Muscle of back (tissue), 13 donors: ENCODE measurements at places on chromosomes 11 and 22.

DNA sequence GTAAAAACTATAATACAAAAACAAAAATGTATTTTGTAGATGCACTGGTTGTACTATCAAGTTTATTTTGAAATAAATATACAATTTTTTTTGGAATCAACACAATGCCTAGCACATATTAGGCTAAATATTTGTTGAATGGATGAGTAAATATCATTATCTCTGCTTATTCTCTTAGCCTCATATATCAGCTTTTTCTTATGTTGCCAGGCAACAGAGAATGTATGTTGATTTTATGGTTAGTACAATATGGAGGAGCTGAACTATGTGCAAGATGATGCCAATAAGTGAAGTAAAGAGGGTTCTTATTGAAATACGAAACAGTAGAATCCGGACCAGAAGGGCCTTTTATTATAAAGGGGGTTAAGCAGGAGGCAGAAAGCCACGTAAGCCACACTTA is 94.9 kb downstream of the FAR1 start:
- DNase-seq = no peak

DNA sequence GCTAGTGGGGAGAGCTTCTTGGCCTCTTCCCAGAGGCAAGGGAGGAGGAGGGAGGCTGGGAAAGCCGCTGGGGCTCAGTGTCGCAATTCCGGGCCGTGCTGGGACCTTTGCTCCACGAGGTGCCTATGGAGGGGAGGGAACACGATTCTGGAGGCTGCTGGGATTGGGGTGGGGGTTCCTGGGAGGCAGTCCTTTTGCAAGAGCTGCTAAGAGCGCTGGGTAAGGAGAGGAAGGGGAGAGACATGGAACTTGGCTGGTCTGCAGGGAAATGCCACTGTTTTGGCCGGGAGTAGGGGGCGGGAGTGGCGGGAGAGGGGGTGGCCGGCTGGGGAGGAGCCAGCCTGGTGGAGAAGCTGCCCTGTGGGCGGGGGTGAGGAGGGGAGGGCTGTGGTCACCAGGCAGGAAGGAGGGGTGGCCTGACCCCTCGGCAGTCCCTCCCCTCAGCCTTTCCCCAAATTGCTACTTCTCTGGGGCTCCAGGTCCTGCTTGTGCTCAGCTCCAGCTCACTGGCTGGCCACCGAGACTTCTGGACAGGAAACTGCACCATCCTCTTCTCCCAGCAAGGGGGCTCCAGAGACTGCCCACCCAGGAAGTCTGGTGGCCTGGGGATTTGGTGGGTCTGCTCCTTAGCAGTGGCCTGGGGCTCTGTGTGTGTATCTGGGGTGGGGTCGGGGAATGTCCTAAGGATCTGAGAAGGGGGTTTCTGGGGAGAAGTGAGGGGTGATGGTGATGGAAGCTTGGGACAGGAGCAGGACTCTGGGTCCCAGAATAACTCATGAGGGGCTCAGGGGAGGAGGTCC is at the start of gene NR1H3:
NR1H3 (plus strand) TSS at position 480 of the 800 bp plus-strand sequence. CDS start 1,221 bp downstream, outside the sequence.
- DNase-seq = peak; percentile 82

DNA sequence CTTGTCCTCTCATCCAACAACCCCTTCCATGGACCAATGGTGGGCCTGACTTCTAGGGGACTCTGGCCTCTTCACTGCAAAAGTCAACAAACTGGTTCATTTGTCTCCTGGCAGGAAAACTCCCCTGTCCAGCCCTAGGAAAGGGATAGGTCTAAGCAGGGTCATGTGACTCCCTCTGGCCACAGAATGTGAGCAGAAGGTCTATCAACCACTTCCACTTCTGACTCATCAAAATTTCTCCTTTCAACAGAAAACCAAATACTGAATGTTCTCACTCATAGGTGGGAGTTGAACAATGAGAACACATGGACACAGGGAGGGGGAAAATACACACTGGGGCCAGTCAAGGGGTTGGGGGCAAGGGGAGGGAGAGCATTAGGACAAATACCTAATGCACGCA is 1.3 kb upstream of the ISX start:
- no peak for DNase-seq

DNA sequence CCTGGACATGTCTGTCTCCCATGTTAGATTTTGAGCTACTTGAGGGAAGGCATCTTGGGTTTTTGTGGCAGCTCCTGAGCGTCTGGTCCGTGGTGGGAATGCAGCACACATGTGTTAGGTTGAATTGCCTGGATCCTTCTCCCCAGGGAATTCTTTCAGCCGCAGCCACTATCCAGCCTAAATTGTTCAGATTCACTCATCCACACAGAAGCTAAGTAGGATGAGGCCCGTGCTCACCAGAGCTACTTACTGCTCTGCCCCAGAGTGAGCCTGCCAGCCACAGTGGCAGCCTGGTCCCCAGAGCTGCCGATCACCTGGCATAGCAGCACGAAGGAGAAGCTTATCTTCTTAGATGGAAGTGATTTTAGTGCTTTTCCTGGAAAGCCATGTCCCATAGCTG is 34.4 kb upstream of the SORL1-AS1 start:
- DNase-seq = no peak

DNA sequence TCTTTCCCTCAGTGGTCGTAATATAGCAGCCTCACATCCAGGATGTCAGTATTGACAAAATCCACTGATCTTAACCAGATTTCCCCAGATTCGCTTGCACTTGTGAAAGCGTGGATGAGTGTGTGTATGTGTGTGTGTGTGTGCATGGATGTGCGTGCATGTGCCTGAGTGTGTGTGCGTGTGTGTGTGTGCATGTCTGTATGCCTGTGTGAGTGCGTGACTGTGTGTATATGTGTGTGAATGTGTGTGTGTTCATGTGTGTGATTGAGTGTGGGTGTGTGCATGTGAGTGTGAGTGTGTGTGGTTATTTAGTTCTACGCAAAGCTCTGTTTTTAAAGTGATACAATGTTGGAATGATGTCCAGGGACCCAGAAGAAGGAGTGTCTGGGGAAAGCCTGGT is 723.2 kb downstream of the BRD1 start:
- no peak for DNase-seq

GRCh38 chr22:30874431-30875370 is 93.9 kb downstream of the MORC2 start:
- DNase-seq = no peak

DNA sequence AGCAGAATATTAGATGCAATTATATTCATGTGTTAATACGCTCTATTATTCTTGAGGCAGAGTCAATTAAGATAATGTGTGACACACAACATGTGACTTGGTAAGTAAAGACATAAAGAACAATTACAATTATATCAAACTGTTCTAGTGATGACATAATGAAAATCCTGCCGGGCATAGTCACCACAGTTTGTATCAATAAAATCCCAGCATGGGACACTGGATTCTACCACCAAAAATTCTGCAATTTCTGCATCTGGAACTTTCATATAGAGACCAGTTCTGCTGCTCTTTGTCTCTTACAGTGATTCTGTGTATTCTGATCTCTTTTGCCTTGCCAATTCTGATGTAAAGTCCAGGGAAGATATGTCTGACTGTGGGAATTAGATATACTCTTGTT is 495.6 kb upstream of the LRRC4C start:
- DNase-seq = no peak
